Thymus (tissue), 14 donors: ENCODE measurements at places on chromosomes 11 and 22. TPM values are rescaled to one million over a fixed set of nuclear protein-coding genes. Genes with fewer than 3 reads are reported as not detected.

DNA sequence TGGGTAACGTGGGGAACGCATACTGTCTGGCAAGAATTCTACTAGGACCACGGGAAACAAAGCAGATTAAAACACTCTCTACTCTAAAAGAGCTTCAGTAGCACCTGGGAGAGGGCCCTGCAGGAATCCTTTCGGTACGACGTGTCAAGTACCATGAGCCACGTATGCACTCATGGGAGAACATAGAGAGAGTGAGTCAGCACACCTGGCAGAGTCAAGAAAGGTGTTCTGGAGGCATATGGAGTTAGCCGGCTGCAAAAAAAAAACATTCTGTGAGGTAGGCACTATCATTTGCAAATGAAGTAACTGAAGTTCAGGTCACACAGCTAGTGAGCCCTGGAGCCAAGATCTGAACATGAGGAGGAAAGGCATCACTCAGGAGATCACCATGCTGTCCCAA is 71.1 kb upstream of the BID start:
- DNase-seq: no peak

DNA sequence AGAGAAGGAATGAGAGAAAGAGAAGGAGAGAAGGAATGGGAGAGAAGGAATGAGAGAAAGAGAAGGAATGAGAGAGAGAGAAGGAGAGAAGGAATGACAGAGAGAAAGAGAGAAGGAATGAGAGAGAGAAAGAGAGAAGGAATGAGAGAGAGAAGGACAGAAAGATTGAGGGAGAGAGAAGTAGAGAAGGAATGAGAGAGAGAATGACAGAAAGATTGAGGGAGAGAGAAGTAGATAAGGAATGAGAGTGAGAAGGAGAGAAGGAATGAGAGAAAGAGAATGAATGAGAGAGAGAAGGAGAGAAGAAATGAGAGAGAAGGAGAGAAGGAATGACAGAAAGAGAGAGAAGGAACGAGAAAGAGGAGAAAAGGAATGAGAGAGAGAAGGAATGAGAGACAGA is 34.1 kb upstream of the APOL5 start:
- DNase-seq: no peak

DNA sequence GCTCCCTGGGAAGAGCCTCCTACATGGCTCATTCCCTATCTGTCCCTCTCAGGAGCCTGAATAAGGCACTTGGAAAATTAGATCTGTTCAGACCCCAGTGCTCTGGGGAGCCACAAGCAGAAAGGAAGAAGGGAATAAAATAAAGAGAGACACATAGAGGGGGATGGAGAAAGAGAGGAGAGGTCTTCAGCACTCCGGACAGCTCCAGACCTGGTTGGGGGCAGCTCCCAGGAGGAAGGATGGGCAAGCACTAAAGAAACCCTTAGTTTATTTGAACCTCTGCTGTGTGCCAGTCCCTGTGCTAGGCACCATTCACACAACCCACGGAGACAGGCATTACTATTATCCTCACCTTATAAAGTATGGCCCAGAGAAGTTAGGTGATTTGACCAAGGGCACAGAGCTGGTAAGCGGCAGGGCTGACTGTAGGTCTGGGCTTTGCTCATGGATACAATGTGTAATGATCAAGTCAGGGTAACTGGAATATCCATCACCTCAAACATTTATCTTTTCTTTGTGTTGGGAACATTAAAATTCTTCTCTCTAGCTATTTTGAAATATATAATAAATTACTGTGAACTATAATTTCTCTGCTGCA is 53.7 kb upstream of the LRRC32 start:
- no peak for DNase-seq

DNA sequence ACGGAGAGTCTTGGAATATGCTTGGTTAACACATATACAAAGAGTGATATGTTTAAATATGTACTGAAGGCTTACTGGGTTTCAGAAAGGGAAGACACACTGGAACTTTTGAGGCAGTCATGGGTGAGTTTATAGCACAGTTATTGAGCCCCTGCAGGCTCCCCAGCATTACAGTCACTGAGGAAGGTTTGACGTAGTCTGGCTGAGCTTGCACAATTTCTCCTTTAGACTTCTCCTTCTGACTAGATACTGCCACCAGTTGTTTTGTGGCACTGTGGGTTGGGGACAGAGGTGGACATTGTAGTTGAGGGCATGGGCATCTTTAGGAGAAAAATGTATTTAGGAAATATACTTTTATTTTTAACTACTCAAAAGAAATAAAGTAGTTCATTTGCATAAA is 285.4 kb downstream of the C11orf87 start:
- no peak for DNase-seq

- no peak for DNase-seq
These were observed 16.9 kb downstream of the SLC37A2 start for GRCh38 chr11:125079878-125080530.

- DNase-seq: no peak
These were observed 33.2 kb downstream of the HORMAD2 start for GRCh38 chr22:30113494-30113893.

GRCh38 chr11:68889948-68890446 is 13.6 kb downstream of the MRPL21 start:
- no peak for DNase-seq

DNA sequence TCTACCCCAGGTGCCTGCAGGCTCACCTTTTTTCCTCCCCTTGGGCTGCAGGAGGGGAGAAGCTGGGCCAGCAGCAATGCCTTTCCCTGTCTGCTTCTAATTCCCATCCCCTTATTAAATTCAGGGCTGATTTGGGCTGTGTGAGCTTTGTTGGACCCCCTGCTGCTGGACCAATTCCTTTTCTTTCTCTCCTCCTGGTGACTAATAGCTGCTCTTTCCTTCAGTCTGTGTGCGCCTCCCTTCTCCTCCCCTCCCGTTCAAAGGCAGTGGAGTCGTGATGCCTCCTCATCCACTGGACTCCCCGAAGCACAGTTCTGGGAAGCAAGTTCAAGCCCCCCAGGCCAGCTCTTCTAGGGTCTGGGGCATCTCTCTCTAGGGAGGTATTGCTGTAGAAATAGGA is 567.9 kb upstream of the CADM1 start:
- DNase-seq: no peak

- DNase-seq: no peak
These were observed 2.9 kb upstream of the DDI1 start for GRCh38 chr11:104033561-104033960.

DNA sequence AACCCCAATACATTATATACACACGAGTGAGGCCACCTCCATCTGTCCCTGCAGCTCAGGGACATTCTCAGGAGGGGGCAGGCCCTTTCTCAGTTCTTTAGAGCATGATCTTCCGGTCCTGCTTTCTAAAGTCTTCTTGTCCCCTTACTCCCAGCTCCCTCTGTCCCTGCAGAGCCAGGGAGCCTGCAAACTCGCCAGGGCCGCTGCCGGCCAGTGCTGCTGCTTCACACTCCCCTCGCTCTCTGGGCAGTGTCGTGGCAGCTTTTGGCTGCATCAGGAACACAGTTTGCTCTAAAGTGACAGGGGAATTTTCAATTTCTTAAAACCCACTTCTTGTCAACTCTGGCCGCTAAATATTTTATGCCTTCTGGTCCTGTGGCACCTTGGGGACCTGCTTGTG is 130.1 kb upstream of the NARS2 start:
- DNase-seq: no peak

- DNase-seq: no peak
These were observed 8.1 kb downstream of the ARHGAP8 start for GRCh38 chr22:44760476-44760875.

GRCh38 chr11:76622493-76623094 is 48.0 kb downstream of the LRRC32 start:
- DNase-seq: no peak

DNA sequence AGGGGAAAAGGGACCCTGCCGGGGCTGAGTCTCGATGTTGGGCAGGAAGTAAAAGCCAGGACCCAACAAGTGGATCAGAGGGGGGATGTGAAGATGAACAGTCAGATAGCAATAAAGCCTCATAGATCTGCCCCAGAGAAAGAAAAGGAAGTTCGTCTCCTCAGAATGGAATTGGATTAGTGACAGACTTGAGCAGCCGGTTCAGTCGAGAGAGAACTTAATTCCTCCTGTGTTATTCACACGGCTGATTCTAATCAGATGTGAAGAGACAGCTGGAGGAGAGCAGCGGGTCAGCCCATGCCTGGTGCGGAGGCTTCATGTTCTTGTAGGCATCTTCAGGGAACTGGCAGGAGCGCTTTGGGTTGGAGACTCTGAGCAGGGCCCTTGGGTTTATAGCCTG is 29.3 kb upstream of the CABP7 start:
- DNase-seq: no peak

DNA sequence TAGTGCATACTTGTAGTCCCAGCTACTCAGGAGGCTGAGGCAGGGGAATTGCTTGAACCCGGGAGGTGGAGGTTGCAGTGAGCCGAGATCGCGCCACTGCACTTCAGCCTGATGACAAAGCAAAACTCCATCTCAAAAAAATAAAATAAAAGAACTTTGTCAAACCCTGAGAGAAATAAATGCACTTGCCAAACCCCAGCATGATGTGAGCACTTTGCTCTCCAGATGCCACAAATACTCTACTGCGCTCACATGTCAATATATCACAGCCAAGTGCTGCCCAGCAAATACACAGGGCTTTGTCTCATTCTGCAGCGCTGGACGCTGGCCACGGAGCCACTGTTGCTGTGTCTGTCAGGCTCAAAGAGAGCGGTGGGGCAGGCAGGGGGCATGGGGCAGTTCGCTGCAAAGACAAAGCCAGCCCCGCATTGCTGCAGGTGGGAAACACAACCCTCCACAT is 45.1 kb downstream of the AHNAK start:
- no peak for DNase-seq

- peak; percentile 30 for DNase-seq
These were observed 125.9 kb downstream of the CCDC81 start for GRCh38 chr11:86500500-86501140.

- no peak for DNase-seq
These were observed 78.0 kb upstream of the PPARA start for GRCh38 chr22:46072110-46072881.

The CLMP gene
- total RNA-seq: 0.80 TPM

The FAM83F gene
- total RNA-seq: 2.4 TPM

The EIF3L gene
- total RNA-seq: 698 TPM

The KCNJ5 gene
- 7.2 TPM for total RNA-seq

The VPREB1 gene
- total RNA-seq: 2.5 TPM

The ADAMTS8 gene
- total RNA-seq: 0.14 TPM

The ADORA2A gene
- total RNA-seq: 77.4 TPM

The SMTNL1 gene
- total RNA-seq: 0.05 TPM

The NOX4 gene
- total RNA-seq: 0.80 TPM

The GPR152 gene
- not detected for total RNA-seq
